ENCODE measurements at places on chromosomes 4 and X. TPM values are rescaled to one million over a fixed set of nuclear protein-coding genes. Genes with fewer than 3 reads are reported as not detected.

DNA sequence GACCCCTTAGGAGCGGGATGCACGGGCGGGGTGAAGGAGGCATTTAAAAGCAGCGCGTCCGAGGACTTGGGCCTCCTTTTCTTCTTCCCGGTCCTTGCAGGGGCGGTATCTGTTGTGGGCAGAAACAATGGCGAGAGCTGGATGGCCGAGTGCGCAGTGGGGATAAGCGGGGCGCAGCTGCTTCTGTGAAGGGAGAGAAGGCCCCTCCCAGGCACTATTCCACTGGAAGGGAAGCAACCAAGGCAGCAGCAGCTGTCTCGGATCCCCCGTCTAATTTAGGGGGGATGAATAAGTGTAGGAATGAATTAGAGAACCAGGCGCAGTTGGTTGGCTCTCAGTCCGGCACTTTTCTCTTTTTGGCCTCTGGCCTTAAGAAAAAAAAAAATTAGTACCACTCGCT, 995 bp downstream of the SMARCA5 start:
- peak overlapping the region; percentile 97 for H3K27ac ChIP-seq
- peak; percentile 6 for DNase-seq
- H3K4me3 ChIP-seq: peak overlapping the region; percentile 73
- H3K36me3 ChIP-seq: no peaks in the 10 kb centered on the region

The UGT2B17 gene
- 0.28 TPM for total RNA-seq

DNA sequence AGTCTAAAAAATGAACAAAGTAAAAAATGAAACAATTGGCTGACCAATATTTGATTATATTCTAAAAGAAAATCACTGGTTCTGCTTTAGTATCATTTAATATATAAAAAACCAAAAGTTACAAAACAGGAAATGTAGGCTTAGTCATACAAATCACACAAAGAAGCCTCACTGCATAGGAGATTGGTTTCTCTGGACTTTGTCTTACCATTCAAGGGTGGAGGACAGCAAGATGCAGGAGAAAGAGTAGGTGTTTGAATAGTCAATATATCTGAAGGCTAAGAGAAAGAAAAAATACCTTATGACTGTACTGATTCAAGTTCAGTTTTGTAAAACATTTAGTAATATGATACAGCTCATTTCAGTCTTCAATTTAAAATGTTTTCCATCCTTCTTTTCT, 28.6 kb upstream of the TAF9B start:
- no peak overlapping the region for H3K27ac ChIP-seq
- no peak for DNase-seq
- H3K4me1 ChIP-seq: no peaks in the 10 kb centered on the region
- H3K4me3 ChIP-seq: no peak overlapping the region

GRCh38 chr4:118396881-118397622, 44.2 kb upstream of the PRSS12 start:
- no peaks in the 10 kb centered on the region for H3K27me3 ChIP-seq
- DNase-seq: no peak
- no peak overlapping the region for H3K4me3 ChIP-seq
- H3K27ac ChIP-seq: no peak overlapping the region

GRCh38 chrX:27336466-27337091, 126.6 kb downstream of the PPP4R3C start:
- no peak overlapping the region for H3K4me3 ChIP-seq
- H3K36me3 ChIP-seq: no peaks in the 10 kb centered on the region
- H3K27ac ChIP-seq: no peak overlapping the region
- no peaks in the 10 kb centered on the region for H3K27me3 ChIP-seq

- no peak for DNase-seq
- H3K4me3 ChIP-seq: no peak overlapping the region
- H3K27me3 ChIP-seq: no peaks in the 10 kb centered on the region
- no peaks in the 10 kb centered on the region for H3K36me3 ChIP-seq
- H3K4me1 ChIP-seq: peaks cover 2% of the 10 kb centered on the region
These were observed 64.5 kb downstream of the STX18 start for GRCh38 chr4:4477391-4477790.

The GAGE12F gene
- not detected for total RNA-seq

The MAGED4 gene
- 2.7 TPM for total RNA-seq

DNA sequence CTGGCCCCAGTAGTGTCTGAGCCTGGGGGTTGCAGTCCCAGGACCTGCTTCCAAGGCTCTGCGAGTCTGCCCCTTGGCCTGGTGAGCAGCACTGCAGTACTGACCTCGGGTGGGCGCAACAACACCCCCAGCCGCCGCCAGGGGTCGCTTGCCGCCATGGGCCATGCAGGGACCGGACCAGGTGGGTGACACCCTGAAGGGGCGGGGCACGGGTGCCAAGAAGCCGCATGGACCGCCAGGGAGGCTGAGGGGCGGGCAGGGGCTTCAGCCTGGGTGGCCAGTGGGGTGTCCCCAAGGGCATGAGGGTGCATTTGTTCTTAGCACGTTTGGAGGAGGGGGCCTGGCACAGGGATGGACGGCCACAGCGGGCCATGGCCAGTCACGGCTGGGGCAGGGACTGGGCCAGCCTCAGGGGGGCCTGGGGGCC, 25.0 kb downstream of the TACC3 start:
- no peaks in the 10 kb centered on the region for H3K4me1 ChIP-seq
- peak; percentile 59 for DNase-seq
- no peak overlapping the region for H3K27ac ChIP-seq
- H3K36me3 ChIP-seq: peaks cover 41% of the 10 kb centered on the region
- peaks cover 9% of the 10 kb centered on the region for H3K27me3 ChIP-seq

DNA sequence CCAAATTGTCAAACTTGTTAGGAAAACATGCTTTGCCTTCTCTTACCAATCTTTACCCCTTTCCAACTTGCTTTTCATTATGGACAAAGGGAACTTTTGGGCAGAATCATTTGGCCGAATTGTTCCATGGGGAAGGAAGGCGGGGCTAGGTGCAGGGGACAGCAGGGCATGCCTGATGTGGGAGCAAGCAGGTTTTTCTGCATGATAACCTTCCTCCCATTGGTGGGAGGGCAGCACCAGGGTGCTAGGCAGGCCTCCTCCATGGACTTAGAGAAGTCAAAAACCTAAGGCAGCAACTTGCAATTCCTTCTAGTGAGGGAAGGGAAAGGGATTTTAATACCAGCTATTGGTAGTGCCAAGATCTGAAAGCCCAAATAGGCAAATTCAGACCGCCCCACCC, 260.5 kb downstream of the MAPK10 start:
- no peak for DNase-seq
- H3K4me1 ChIP-seq: no peaks in the 10 kb centered on the region
- no peaks in the 10 kb centered on the region for H3K36me3 ChIP-seq
- no peak overlapping the region for H3K4me3 ChIP-seq
- H3K27ac ChIP-seq: no peak overlapping the region

DNA sequence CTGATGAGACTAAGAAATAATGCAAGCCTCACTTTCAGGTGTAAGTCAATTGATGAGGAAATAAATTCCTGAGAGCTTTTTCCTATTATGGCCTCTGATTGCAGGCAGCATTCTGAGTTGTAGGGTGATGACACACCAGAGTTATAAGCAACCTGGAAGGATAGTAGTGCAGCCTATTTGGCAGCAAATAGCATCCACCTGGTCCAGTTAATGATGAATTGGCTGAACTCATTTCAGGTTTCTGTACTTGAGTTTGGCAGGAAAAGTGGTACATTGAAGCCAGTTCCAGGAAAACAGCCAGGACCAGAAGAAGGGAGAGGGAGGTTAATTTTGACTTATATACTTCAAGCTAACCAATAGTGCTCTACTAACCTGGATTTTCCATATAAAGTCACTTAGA, 316.8 kb downstream of the NAF1 start:
- H3K27me3 ChIP-seq: no peaks in the 10 kb centered on the region
- no peak overlapping the region for H3K4me3 ChIP-seq

DNA sequence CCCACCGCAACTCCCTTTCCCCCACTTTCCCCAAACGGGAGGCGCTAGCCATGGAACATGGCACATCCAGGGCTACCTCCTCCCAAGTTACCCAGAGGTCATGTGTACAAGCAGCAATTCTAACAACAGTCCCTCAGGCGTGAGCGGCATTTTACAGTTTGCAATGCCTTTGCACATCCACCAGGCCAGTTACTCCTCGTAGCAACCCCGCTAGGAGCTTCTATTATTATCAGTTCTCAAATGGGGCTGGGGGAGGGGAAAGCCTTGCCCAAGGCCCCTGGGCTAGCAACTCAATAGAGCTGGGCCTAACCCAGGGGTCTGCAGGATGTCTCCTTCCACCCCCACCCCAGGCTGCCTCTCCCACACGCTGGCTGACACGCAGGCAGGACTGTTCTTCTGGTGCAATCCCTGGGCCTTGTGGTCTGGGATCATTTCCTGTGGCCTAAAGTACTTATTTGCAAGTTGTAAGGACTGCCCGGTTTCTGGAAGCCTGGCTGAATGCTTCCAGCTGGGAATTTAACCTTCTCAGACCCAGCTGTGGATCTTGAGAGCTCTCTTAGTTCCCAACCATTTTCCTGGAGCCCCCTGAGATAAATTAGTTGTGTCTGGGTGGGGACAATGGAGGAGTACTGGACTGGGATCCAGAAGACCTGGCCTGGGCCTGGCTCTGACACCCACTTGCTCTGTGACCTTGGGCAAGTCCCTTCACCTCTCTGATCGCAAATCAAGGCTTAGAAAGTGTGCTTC, 27.7 kb downstream of the PJA1 start:
- H3K4me3 ChIP-seq: no peak overlapping the region
- no peak for DNase-seq
- H3K36me3 ChIP-seq: no peaks in the 10 kb centered on the region
- no peaks in the 10 kb centered on the region for H3K4me1 ChIP-seq

DNA sequence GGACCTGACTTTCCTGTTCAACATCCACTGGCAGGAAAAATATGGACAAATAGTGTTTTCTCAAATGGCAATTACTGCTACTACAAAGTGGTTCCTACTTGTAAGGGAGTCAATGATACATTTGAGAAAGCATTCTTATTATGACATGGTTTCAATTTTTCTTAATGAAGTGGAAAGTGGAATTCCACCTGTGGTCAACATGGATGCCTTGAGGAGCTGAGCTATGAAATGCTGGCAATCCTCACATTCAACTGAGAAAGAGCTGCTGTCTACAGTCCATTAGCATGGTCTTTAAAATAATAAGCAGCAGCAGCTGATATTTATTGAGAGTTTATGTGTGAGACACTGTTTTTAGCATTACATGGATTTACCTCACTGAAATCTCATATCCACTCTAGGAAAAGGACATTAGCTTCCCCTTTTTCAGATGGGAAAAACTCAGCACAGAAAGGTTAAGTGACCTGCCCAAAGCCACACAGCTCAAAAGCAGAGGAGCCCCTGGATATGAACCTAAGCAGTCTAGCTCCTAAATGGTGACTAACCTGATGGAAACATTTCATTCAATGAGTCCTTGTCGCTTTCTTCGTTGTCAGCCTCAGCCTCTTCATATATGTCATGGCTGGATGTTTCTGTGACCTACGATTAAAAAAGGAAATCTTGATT, 29.2 kb downstream of the MAP7D3 start:
- H3K36me3 ChIP-seq: peaks cover 14% of the 10 kb centered on the region
- no peaks in the 10 kb centered on the region for H3K4me1 ChIP-seq
- no peak for DNase-seq
- H3K27ac ChIP-seq: no peak overlapping the region
- no peak overlapping the region for H3K4me3 ChIP-seq

The NAP1L5 gene
- 3.8 TPM for total RNA-seq

The DDIT4L gene
- total RNA-seq: 1.5 TPM

The TMEM185A gene
- 10.1 TPM for total RNA-seq

GRCh38 chrX:68829582-68830418, 979 bp downstream of the EFNB1 start:
- no peaks in the 10 kb centered on the region for H3K36me3 ChIP-seq
- DNase-seq: no peak
- H3K27ac ChIP-seq: peak overlapping the region; percentile 18
- H3K4me3 ChIP-seq: peak overlapping the region; percentile 67
- H3K27me3 ChIP-seq: peaks cover 41% of the 10 kb centered on the region
- H3K4me1 ChIP-seq: no peaks in the 10 kb centered on the region

GRCh38 chr4:182978152-182978827, 61.1 kb upstream of the DCTD start:
- no peaks in the 10 kb centered on the region for H3K36me3 ChIP-seq
- no peak overlapping the region for H3K4me3 ChIP-seq
- no peak for DNase-seq
